AG09319 (cell line): ENCODE measurements at places on chromosomes 12 and 14.
A peak's percentile ranks its signal among the peaks of the same experiment; 100 is the strongest.

DNA sequence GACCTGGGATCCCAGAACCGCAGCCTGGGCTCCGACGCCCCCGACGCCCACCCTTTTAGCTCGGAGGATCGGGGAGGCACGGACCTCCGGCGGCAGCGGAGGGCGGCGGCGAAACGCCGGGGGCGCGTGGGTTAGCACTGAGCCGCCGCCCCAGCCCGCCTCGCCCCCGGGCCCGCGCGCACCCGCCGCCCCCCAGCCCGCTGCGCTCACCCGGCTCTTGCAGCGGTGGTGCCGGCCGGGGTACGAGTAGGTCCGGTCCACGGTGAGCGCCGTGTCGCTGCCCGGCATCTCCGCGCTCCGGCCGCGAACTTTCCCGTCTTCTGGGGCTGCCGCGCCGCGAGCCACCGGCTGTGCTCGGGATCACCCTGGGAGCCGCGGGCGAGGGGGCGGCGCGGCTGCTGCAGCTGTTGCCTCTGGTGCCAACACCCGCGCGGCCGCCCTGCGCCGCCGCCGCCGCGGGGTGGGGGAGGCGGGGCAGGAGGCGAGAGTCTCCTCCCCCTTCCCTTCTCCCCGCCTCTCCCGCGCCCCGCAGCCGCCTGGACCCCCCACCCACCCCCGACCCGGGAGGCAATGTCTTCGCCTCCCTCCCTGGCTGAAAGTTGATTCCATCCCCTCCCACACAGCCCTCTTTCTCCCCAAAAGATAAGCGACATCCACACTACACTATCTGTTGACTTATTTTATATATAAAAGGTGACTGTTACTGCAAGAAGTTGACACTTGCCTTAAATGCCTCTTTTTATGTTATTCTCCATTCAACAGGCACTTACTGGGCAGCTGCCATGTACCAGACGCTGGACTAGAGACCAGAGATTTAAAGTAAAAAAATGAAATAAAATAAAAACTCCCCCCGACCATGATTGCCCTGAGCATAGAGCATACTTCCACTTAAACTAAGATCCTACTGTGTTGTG lies at the start of gene TMCC3:
TMCC3 (minus strand) TSS at position 415 of the 914 bp plus-strand sequence; CDS start at position 288, 127 bp downstream.
- no peak for DNase-seq

DNA sequence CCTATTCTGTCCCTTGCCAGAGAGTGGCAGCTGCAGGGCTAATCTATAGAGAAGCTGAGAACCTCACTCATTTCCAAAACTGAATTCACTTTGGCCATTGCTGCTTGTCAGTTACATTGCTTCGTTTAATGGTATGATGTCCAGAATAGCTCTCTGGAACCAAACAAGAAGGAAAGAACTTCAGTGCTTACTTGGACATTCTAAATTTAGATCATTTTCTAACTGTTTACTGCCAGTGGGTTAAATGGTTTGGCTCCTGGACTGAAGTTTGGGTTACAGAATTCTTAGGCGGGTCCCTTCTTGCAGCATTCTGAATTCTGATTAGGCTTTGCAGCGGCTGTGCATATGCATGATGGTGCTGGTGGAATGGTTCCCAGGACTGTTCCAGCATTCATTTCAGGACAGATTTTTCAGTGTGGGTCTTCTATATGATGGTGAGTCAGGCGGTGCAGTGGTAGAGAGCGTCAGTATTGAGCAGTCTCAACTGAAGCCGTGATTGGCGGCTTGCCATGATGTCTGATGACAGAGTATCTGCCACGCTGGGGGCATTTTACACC lies 148.7 kb downstream of the DYRK2 start:
- peak; percentile 36 for DNase-seq

DNA sequence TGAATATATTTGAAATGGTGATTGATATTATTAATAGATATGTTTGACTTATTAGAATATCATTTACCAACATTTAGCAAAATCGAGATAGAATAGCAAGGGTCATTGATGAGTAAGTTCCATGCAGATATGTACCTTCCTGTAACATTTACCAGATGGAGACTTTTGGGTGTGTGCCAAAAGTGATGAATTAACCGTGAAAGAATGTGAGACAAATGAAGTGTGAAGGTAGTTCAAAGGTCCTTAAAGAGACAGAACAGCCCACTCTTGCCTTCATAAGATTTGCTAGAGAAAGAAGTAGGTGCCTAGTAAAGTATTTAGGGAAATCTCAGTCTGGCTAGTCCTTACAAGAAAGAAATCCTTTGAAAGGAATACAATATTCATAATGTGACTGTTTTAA lies 45.5 kb downstream of the FGD4 start:
- peak; percentile 19 for DNase-seq

- DNase-seq = no peak
Measured at GRCh38 chr14:68780358-68781160, 12.3 kb downstream of the ZFP36L1 start.

- DNase-seq = peak; percentile 10
Measured at GRCh38 chr12:118326991-118327390, 45.7 kb downstream of the TAOK3 start.

DNA sequence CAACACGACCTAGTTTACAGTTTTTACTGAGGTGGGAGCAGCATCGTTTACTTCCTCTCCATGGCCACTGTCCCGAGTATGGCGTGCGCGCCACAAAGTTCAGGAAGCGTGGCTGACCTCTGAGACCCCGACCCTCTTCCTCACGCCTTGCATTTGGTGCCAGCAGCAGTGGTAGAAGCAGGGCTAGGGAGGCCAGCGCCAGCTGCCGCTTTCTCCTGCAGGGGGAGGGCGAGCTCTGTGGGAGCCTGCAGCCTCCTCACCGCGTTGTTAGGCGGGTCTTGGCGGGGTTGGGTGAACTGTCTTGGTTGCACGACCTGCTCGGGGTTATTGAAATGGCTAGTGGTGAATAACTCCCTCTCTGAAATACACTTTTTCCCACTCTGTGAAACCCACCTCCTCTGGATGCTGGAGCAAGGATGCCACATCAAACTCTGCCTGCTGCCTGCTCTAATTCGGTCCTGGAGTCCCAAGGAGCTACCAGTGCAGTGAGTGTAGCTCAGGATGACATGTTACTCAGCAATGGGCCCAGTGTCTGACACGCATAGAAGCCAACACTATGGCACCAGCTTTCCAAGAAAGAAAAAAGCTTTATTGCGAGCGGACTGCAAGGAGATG lies 22.3 kb upstream of the TDRD9 start:
- DNase-seq = no peak

- no peak for DNase-seq
Measured at GRCh38 chr14:85762526-85762925, 232.6 kb downstream of the FLRT2 start.

GRCh38 chr12:726281-727140 lies 25.9 kb upstream of the WNK1 start:
- no peak for DNase-seq

DNA sequence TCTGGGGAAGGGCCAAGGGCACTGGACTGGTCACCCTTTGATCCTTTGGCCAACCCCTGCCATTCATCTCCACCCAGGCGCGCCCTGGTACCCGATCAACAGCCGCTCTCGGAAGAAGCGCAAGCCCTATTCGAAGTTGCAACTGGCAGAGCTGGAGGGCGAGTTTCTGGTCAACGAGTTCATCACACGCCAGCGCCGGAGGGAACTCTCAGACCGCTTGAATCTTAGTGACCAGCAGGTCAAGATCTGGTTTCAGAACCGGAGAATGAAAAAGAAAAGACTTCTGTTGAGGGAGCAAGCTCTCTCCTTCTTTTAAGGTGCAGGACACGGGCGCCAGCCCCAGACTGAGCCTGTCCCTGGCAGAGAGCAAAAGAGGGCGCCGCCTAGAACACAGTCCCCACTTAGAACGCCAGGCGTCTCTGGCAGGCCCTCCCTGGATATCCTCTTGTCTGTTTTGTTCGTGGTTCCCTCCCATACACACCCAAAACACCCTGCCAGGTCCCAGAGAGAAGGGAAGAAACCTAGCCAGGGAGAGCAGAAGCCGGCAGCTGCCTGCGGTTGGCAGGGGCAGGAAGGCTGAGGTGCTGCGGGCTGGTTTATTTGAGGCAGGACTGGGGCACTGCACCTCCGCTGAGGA lies 1.7 kb downstream of the HOXC12 start:
- no peak for DNase-seq

GRCh38 chr14:91195881-91196280 lies 48.6 kb downstream of the GPR68 start:
- no peak for DNase-seq

- DNase-seq = no peak
Measured at GRCh38 chr12:1339618-1340319, 254.6 kb downstream of the FBXL14 start.

DNA sequence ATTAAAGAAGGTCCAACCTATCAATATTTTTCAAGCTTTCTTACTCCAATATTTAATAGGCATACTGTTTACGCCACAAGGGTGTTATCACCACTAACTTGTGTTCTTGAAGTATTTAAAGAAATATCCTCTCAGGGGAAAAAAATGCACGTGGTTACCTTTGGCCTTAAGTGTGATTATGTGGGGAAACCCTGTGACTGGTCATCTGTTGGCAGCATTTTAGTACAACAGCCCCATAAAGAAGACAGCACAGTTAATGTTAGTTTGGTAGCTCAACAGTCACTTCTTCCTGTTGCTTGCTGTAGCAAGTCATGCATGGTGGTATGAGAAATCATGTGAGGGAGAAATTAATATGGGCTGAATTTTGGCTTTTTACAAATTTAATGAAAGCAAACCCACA lies 1021.5 kb upstream of the TMEM132C start:
- DNase-seq = no peak

- DNase-seq = no peak
Measured at GRCh38 chr12:67034110-67034879, 234.9 kb upstream of the CAND1 start.

DNA sequence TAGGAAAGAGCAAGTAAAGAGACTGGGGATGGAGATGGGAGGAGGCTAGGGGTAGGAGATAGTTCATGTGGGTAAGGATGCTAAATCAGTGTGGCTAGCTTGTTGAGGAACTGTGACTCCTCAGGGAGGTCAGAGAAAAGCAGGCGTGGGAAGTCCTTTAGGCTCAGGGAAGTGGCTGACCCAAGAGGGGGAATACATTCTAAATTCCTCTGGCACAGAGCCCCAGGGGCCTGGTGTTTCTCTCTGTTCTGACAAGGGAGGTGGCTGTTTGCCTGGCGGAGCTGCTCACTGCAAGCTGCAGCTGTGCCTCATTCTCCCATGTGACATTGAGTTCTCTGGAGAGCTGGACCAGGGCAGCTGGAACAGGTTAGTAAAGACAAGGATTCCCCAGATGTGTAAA lies 152.2 kb upstream of the SLC38A2 start:
- peak; percentile 42 for DNase-seq

- DNase-seq = no peak
Measured at GRCh38 chr12:78628491-78629100, 236.0 kb upstream of the SYT1 start.

GRCh38 chr12:22684140-22685118 lies 59.5 kb downstream of the ETNK1 start:
- DNase-seq = peak; percentile 8

GRCh38 chr14:105881021-105881930 lies 354.9 kb downstream of the TMEM121 start:
- no peak for DNase-seq

DNA sequence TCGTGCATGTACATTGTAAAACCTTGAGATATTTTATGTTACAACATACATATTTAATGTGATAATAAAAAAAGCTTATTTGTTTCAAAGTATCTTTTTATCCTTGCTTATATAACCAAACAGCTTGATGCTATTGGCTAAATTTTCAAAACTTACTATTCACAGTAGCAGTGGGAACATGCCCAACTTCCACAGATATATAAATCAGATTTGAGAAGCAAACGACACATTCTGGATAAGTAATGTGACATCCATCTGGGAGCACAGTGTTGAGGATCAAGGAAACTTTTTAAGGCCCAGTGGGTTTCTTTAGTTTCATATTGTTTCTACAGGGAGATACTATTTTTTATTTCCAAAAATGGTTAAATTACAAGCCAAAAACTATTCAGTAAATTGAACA lies 350.7 kb downstream of the SEC23A start:
- no peak for DNase-seq

DNA sequence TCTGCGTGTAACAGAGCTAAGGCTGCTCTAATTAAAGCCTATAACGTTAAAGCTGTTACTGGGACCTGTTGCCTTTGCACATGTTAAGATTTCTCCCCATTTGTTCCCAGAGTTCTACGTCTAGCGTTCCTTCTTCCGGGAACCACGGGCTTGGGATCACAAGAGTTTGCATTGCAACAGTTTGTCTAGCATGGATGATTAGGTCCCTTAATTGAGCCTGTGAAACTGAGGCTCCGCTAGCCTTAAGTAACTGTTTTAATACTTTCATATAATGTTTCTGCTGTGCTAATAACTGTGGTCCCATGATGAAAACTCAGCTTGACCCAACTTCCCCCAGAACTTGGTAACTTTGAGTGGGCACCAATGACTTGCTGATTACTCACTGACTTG lies 16.7 kb upstream of the LYZ start:
- no peak for DNase-seq

DNA sequence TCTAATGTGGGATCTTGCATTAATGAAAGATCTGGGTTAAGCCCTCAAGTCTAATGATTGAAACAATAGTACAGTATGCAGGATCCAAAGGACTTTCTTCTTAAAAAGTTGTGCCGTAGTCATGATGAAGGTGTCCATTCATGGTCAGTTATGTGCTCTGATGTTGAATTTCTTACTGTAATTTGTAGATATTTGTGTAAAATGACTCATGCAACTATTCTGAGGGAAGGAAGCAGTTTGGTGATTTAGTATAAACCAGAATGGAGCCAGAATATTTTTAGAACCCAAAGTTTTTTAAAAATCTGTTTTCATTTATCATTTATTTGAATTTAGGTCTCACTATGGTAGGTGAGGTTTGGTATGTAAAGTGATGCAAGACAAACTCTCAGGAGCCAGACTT lies 151.2 kb downstream of the AKAP6 start:
- DNase-seq = no peak

DNA sequence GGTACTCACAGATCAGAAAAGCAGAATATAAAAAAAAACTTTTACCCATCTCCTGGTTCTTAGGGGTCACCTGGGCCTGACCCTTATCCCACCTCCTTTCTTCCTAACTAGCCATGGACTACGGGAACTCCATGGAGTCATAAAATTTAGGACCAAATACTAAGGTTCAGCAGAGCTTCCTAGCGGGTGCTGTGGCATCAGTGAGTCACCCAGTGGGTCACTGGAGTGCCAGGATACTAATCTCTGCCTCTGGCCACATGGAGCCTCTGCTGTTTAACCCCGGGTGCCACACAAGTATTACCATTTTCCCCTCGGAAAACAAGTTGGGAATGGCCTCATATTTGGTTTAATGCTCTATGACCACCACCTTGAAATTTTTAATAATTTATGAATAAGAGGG lies 6.9 kb downstream of the ZBTB39 start:
- DNase-seq = no peak

GRCh38 chr14:69769623-69770022 lies 2.7 kb downstream of the SRSF5 start:
- no peak for DNase-seq

- no peak for DNase-seq
Measured at GRCh38 chr12:117607778-117608177, 246.4 kb upstream of the NOS1 start.
